Right atrium auricular region (tissue), 2 donors: ENCODE measurements at places on chromosomes 1 and 21.

DNA sequence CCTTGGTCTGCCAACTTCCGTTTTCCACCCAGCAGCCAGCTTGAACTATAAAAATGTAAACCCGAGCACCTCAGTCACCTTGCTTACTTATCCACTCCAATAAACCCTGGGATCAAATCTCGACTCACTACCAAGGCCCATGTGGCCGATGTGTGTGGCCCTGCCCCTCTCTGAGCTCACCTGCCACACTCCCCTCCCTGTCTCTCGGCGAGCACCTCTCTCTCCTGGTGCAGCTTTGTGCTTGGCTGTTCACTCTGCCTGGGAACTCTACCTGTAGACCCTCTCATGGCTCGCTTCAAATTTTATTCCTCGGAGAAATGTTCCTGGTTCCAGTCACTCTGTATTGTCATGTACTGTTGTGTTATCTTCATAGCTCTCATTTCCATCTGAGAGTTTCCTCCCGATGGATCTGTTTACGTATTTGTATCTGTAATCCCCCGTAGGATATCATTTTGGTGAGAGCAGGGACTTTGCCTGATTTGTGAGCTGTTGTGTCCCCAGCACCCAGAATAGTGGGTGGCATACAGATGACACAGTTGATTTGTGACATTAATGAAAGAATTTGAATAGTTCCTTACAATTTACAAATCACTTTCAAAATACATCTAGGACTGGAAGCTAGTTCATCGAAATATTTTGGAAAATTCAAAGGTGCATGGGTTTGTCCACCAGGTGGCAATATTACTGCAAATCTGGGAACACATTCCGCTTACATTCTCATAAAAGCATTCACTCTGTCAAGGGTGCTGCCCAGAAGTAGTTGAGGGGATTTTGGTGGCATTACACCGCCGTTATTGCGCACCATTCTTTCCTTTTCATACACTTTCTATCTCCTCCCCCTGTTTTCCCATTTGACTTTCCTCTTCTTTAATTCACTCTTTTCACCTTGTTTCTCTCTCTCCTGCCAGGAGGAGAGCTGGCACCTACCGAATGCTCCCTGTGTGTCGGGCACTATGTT is 95.3 kb downstream of the ABCA4 start:
- DNase-seq: no peak

DNA sequence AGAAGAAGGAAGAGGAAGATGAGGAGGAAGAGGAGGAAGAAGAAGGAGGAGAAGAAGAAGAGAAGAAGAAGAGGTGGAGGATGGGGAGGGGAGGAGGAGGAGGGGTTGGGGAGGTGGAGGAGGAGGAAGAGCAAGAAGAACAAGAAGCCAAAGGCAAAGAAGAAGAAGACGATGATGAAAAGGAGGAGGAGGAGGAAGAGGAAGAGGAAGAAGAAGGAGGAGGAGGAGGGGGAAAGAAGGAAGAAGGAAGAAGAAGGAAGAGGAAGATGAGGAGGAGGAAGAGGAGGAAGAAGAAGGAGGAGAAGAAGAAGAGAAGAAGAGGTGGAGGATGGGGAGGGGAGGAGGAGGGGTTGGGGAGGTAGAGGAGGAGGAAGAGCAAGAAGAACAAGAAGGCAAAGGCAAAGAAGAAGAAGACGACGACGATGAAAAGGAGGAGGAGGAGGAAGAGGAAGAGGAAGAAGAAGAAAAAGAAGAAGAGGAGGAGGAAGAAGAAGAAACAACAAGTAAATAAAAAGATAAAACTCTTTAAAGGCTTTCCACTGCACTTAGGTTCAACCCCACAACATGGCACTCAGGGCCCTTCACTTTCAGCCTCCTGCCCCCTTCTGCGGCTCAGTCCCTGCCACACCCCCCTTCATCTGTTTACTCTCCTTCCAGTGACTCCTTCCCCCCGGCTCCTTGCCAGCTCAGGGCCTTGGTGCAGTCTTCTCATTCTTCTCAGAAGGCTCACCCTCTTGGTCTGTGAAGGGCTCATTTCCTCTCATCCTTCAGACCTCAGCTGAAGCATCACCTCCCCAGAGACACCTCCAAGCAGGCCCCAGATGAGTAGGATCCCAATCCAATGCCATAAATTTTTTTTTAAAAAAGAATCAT is 114.0 kb downstream of the KCNN3 start:
- no peak for DNase-seq

GRCh38 chr1:182260516-182260915 is 131.1 kb downstream of the GLUL start:
- no peak for DNase-seq

- DNase-seq: no peak
Observed at GRCh38 chr1:104733866-104734265, 984.2 kb downstream of the AMY1C start.

- DNase-seq: no peak
Observed at GRCh38 chr1:159088546-159089183, 12.1 kb upstream of the AIM2 start.

GRCh38 chr1:149917571-149918144 is at the start of gene SV2A:
TSS of gene SV2A (minus strand) at chr1:149917844. CDS start at chr1:149913840, 4,004 bp downstream.
- no peak for DNase-seq
